ENCODE measurements at places on chromosomes 3 and 15.
A peak's percentile ranks its signal among the peaks of the same experiment; 100 is the strongest.

- no peak for DNase-seq
Measured at GRCh38 chr3:194404365-194405140, 5.5 kb upstream of the GP5 start.

- no peak for DNase-seq
Measured at GRCh38 chr3:10395196-10395595, 74.3 kb upstream of the SEC13 start.

DNA sequence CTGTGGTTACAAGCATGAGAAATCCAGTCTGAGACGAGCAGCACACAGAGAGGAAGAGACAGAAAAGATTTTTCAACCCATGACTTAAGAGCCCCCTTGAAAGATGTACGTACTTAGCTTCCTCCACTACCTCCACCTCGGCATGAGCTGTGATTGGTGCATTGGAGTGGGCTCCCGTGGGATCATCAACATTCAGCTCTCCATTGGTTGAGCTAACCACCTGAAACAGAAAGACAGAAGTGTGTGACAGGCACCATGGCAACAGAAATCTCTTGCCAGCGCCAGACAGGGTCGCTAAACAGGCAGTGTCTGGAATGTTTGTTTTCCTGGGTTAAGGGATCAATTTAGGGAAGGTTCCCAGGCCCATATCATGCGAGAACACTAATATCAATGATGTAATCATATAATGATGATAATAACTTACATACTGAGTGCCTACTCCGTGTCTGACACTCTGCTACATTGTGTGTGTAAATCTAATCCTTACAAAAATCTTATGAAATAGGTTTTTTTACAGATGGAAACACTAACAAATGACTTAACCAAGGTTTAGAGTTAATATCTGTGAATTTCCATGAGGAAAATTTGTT, 17.5 kb upstream of the PPIB start:
- no peak for DNase-seq

GRCh38 chr15:57505949-57506391, 85.7 kb upstream of the MYZAP start:
- DNase-seq, result peak; percentile 86

DNA sequence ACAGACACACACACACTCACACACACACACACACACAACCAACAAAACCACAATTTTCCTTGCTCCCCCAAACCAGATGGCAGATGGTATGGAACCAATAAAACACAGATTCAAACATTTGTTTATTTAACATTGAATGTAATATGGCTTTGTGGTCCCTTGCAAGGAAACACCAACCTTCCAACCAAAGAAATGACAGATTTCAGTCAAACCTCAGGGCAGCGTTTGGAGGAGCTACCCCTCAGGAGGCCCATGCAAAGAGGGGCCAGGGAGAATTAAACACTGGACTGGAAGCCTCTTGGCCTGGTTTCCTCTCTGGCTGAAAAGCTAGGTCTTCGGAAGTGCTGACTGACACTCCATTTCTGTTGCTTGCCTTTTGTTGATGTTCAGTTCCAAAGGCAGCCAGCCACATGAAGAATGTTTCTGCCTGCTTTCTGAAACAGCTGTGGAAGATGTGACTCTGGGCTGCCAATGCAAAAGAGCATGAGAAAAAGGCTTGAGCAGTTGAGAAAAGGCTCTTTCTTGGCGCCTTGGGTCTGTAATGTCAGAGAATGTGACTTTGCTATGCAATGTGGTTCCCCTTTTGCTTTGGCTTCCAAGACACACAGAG, 296.1 kb downstream of the RPLP1 start:
- no peak for DNase-seq

DNA sequence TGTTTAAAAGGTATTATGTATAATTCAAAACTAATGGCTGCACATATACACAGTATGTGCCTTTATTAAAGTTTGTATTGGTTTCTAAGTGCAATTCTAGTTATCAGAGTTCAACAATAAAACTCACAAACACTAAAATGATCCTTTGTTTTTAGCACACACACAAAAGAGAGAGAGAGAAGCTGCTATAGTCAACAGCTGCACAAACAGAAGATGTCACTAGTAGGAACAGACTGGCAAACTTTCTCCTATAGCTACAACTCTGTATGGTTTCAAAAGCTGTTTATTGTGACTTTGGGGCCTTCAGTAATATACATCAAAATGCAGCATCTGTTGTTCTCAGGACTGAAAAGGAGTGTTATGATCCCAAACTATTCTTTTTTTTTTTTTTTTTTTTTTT, 6.1 kb downstream of the SECISBP2L start:
- DNase-seq, result no peak
